ENCODE measurements at places on chromosomes 1 and 21.

GRCh38 chr1:8112611-8113261 lies 86.6 kb upstream of the ERRFI1 start:
- DNase-seq: peak; percentile 45

DNA sequence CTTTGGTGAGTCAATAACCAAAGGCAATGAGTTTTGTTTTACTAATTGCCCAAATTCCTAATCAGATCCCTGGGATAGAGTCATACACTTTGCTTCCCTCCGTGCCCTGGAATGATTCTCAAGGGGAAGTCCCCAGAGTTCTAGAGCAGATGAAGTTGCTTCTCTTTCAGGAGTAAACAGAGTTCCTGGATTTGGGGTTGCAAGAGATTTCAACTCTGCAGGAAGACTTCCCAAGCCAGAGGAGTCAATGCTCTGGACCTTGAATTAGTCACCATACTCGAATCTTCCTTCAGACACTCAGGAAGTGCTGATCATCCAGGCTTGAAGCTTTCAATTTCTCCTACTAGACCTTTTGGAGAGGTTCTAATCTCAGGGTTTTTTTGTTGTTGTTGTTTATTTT lies 39.6 kb downstream of the FCER1A start:
- no peak for DNase-seq

- DNase-seq: no peak
Measured at GRCh38 chr1:238152119-238152518, 261.4 kb upstream of the ZP4 start.

DNA sequence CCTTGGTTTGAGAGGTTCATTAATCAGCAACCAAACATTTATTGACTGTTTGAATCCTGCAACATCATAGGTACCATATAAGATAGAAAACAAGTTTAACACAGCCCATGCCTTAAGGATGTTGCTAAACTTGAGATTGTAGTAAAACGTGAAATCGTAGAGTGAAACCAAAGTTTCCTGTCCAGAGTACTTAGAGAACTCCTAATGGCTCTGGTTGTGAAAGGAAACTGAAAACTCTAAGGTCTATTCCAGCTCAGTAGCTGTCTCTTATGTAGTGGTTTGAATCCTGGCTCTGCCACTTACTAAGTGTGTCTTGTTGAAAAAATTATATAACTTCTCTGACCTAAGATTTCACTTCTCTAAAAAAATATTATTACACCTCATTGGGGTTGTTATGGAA lies 310.9 kb downstream of the NTNG1 start:
- no peak for DNase-seq

- peak; percentile 81 for DNase-seq
Measured at GRCh38 chr1:209875515-209875914, 47.7 kb downstream of the UTP25 start.

DNA sequence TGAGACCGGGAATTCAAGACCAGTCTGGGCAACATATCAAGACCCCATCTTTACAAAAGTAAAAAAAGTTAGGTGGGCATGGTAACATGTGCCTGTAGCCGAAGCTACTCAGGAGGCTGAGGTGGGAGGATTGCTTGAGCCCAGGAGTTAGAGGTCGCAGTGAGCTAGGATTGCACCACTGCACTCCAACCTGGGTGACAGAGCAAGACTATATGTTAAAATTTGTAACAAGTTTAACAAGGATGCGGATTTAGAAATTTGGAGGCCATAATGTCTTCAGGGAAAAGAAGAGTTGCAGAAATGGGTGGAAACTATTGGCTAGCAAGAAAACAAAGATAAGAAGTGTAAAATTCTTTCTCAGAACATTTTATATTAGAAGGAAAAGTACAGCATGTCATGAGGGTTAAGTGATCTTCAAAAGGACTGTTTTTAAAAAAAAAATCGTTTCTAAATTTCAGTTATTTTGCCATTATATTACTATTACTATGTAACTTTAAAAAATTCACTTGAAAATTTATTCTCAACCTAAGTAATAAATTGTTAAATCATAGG lies 17.6 kb downstream of the SOAT1 start:
- DNase-seq: no peak

- no peak for DNase-seq
Measured at GRCh38 chr1:48560577-48560976, 88.6 kb upstream of the SPATA6 start.
